ENCODE measurements at places on chromosomes 6 and 20.

- no peak for DNase-seq
Observed at GRCh38 chr6:84763886-84764331, 489 bp downstream of the TBX18 start.

DNA sequence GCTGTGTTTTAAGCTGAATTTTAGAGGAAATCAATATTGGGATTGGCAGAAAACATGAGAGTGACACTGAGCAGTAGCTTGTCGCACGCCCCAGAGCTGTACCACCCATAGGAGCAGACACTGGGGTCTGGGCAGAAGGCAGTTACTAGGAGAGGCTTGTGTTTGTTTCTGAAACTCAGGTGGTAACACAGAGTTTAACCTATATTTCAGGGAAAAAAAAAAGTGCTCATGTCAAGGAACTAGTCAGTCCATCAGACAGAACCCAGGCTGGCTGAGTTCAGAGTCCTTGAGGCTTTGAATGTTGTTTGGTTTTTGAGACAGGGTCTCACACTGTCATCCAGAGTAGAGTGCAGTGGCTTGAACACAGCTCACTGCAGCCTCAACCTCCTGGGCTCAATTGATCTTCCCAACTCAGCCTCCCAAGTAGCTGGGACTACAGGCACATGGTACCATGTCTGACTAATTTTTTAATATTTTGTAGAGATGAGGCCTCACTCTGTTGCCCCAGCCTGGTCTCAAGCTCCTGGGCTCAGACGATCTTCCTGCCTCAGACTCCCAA lies 6.6 kb downstream of the SLC22A1 start:
- DNase-seq = no peak

DNA sequence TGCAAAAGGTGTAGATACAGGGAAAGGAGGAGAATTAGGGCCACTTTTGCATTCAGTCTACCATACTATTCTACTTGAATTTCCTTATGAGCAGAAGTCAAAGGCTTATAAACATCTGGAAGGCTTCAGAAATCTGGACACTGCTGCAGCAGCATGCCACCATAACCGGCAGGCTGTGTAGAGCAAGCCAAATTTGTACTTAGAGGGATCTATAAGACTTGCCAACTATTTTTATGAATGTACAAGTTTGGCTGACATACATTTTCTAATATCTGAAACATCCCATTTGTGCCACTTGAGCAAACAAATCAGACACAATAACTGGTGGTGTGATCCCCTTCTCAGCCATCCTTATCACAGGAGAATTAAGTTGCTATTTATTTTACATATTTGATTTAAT lies 14.0 kb upstream of the PLCB1 start:
- DNase-seq = no peak

GRCh38 chr6:163136681-163137397 lies 277.7 kb upstream of the QKI start:
- no peak for DNase-seq

DNA sequence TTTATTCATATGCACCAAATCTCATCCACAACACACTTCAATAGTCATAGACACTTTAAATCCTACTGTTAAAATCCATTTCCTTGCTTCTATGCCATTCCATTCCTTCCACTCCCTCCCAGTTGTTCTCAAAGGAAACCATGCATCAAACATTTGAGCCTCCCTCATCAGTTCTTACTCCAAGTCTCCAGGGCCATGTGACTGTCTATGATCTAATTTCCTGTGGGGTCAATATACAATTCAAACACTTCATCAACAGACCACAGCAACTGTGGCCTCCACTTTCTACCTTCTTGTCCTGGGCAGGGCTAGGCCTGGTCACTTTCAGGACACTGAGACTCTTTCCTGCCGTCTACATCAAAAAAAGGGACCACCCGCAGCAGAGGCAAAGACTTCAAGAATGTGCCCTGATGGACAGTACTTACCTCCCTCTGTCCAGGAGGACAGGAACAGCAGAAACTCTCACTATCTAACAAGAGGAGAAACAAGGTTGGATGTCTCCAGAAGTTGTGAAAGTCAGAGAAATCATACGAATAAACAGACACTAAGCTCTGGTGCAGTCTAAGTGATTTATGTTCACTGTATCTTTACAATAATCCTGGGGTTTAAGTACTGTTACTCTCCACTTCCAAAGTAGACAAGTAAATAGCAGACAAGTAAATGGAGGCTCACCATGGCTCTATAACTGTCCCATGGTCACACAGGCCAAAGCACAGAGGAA lies 160.2 kb downstream of the QRSL1 start:
- DNase-seq = no peak

GRCh38 chr6:135906542-135906941 lies 55.0 kb downstream of the PDE7B start:
- no peak for DNase-seq

DNA sequence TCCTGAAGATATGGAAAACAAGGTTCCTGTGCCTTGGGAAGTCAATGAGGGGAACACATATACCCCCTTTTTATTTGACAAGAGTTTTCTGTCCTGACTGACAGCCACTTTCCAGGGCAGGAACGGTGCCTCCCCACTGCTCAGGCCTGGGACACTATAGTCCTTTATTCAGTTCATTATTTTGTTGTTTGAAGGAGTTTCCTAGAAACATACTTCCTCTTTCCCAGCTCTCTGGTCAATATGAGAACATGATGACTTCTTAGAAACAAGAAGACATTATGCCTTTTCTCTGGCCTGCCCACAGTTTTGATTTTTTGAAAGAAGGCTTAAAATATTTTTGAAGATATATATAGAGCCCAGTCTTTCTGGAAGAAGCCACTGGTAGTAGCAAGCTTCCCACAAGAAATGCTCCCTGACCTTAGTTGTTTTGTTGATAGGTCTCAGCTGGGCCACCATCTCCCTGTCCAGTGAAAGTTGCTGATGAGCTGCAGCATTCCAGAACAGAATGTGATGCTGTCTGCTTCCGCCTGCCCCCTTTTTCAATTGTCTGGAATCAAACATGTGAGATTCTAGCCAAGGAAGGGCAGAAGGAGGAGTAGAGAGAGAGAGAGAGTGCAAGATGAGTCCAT lies 350.0 kb upstream of the PRND start:
- DNase-seq = no peak

DNA sequence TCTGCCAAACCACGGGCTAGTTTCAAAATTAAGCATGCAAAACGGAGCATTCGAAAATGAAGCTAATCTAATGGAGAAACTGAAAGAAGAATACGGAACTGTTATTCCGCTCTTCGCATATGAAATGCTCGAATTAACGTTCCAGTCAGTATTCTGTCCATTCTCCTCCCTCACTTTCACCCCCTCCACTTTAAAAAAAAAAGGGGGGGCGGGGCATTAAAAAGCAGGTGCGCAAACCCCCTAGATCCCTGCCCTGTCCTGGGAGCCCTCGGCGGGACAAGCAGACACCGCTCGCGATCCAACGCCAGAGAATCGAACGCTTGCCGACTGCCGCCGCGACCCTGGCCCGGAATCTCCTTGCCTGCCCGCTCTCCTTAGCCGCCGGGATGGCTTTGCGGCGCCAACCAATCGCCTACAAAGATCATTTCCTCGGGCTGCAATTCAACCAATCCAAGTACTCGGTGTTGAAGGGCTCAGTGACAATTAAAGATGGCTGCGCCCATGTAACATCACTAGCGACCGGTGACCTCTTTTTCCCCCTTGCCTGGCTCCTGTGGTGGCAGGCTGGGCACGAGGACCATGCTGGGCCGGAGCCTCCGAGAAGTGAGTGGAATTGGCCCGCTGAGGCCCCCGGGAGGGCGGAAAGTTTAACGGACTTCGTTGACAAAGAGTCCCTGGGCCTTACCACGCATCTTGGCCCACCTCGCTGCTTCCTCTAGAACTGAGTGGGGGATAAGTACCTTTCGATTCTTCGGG lies at the start of the genes QRSL1 and RTN4IP1:
Gene QRSL1, plus strand, starts transcription at position 476 of the 756 bp plus-strand sequence. Its CDS starts 104 bp downstream, at position 580.
Gene RTN4IP1, minus strand, starts transcription at position 396 of the 756 bp plus-strand sequence. CDS start 477 bp downstream, outside the sequence.
- DNase-seq = peak; percentile 72

GRCh38 chr6:9250852-9251251 lies 815.5 kb upstream of the SLC35B3 start:
- DNase-seq = no peak

DNA sequence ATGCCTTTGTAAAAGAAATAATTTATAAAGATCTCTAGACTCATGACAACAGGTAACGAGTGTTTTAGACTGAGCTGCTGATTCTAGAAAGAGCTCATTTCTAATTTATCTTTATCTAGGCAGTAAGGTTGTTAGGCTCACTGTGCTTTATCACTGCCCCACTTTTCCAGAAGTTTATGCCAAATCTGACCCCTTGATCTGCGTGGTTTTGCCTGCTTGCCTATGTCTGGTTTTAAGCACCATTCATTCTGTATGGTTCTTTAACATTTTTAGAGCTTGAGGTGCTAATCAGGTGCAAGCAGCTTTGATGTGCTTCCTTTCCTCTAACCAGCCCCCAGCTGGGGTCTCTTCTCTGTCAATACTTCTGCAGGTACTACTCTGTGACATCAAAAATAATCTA lies 49.7 kb upstream of the GCLC start:
- DNase-seq = no peak

DNA sequence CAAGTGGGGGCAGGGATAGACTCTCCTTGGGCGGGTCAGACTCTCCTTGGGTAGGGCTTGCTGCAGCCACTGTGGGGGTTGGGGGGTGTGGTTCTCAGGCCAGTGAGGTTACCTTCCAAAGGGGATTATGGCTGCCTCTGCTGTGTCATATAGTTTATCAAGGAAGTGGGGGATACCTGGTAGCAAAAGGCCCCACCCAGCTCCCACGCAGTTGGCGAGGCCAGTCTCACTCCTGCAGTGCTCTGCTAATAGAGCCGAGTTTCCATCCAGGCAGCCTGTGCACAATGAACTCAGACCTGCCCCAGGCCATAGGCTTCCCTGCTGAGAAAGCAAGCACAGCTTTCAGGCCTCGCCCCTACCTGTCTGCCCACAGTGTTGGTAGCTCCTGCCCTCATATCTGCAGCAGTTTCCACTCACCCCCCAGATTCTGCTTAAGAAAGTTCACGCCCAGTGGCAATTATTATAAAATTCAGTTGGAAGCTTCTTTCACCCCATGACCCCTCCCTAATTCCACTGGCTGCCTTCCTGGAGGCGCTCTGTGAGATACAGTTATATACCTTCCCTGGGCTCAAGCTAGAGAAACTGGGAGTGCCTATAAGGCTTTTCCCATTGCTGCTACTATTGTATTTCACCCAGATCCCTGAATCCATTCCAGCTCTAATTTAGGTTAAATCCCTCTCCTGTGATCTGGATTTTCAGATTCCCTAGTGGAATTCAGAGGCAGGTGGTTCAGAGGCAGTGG lies 56.1 kb downstream of the HDDC2 start:
- DNase-seq = no peak

GRCh38 chr6:56459030-56459805 lies 183.5 kb downstream of the DST start:
- DNase-seq = no peak
